H1 (cell line): ENCODE measurements at places on chromosomes 5 and 9. TPM values are rescaled to one million over a fixed set of nuclear protein-coding genes. Genes with fewer than 3 reads are reported as not detected.

FOXD4L4 gene
- not detected in 2 replicates for total RNA-seq

NEURL1B gene
- 5.7 and 6.1 TPM in 2 replicates for total RNA-seq

ORM1 gene
- not detected in 2 replicates for total RNA-seq

PCDHB12 gene
- 2.0 and 3.0 TPM in 2 replicates for total RNA-seq

PCDHGC4 gene
- total RNA-seq = 2.4 and 2.6 TPM in 2 replicates

C5orf63 gene
- 0.67 TPM in 1 of 2 replicates, not detected in the other for total RNA-seq

TTC33 gene
- 12.0 and 12.6 TPM in 2 replicates for total RNA-seq

EFNA5 gene
- 17.6 and 21.8 TPM in 2 replicates for total RNA-seq

SH3PXD2B gene
- 72.9 and 74.9 TPM in 2 replicates for total RNA-seq

EGFL7 gene
- 37.8 and 39.8 TPM in 2 replicates for total RNA-seq

DNA sequence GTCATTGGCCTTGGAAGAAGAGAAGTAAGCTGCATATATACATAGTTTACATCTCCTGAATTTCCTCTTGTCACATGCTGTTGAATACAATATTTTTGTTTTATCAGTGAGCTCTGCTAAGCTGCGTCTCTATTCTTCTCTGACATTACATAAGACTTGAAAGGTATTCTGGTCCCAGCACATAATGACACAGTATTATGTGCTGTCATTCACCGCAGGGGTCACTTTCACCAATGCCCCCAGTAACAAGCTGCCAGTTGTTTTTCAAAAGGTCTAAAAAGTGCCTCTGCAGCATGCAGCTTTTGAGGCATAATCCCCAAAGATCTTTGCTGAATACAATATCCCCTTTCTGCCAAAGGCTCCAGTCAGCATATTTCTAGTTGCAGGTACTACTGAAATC is 349.0 kb upstream of the FAM174A start:
- H3K36me3 ChIP-seq = no peaks in the 10 kb centered on the region
- no peak overlapping the region for H3K27ac ChIP-seq
- no peak for DNase-seq

GRCh38 chr9:135414293-135414692 is 65.3 kb upstream of the PPP1R26 start:
- H3K4me1 ChIP-seq = no peaks in the 10 kb centered on the region; the same call in 1 of the 2 replicates
- no peak overlapping the region for H3K4me3 ChIP-seq
- H3K27ac ChIP-seq = no peak overlapping the region
- H3K27me3 ChIP-seq = no peaks in the 10 kb centered on the region
- no peaks in the 10 kb centered on the region for H3K36me3 ChIP-seq

GRCh38 chr5:67543720-67544270 is 347.2 kb upstream of the CD180 start:
- no peaks in the 10 kb centered on the region for H3K36me3 ChIP-seq
- no peak for DNase-seq
- H3K4me3 ChIP-seq = no peak overlapping the region
- 0 out of 2 replicates have a peak, but pooled peaks cover 3% of the 10 kb centered on the region for H3K4me1 ChIP-seq

DNA sequence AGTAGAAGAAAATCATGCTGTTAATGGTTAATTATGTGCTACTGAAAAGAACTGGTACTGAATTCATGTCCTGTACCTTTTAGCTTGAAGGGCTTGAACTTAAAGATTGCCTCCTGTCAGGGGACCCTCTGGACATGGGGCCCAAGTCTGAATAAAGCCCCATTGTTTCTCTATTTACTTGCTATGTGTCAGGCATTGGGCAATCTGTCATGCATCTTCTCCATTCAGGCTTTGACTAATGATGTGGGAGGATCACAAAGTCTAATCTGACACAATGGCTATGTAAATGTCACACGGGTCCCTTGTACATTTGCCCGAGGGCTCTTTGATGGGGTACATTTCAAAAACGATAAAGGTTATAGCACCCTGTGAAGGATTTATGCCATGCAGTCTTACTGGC is 64.0 kb upstream of the TUSC1 start:
- DNase-seq = no peak
- no peaks in the 10 kb centered on the region for H3K36me3 ChIP-seq
- no peaks in the 10 kb centered on the region for H3K4me1 ChIP-seq
- H3K27ac ChIP-seq = no peak overlapping the region
- no peaks in the 10 kb centered on the region for H3K27me3 ChIP-seq

- H3K27ac ChIP-seq = no peak overlapping the region
- H3K4me1 ChIP-seq = no peaks in the 10 kb centered on the region
- DNase-seq = no peak
- H3K4me3 ChIP-seq = no peak overlapping the region
- no peaks in the 10 kb centered on the region for H3K36me3 ChIP-seq
These were observed 289.3 kb upstream of the TAS2R1 start for GRCh38 chr5:9919306-9920030.

GRCh38 chr5:111810112-111810511 is 53.1 kb upstream of the NREP start:
- no peak overlapping the region for H3K4me3 ChIP-seq
- H3K36me3 ChIP-seq = no peaks in the 10 kb centered on the region

GRCh38 chr5:14778792-14779070 is 92.8 kb downstream of the ANKH start:
- no peaks in the 10 kb centered on the region for H3K4me1 ChIP-seq
- H3K4me3 ChIP-seq = no peak overlapping the region
- H3K27ac ChIP-seq = no peak overlapping the region
- no peaks in the 10 kb centered on the region for H3K27me3 ChIP-seq
- no peaks in the 10 kb centered on the region for H3K36me3 ChIP-seq

GRCh38 chr5:173629628-173630027 is 13.2 kb upstream of the BOD1 start:
- no peak overlapping the region for H3K4me3 ChIP-seq
- H3K4me1 ChIP-seq = peaks cover 15% of the 10 kb centered on the region
- no peaks in the 10 kb centered on the region for H3K27me3 ChIP-seq
- no peaks in the 10 kb centered on the region for H3K36me3 ChIP-seq
- H3K27ac ChIP-seq = no peak overlapping the region

GRCh38 chr9:136538599-136539426 is 7.0 kb downstream of the NOTCH1 start:
- peaks cover 10% of the 10 kb centered on the region; the same call in 1 of the 2 replicates for H3K4me1 ChIP-seq
- no peak overlapping the region for H3K27ac ChIP-seq
- no peaks in the 10 kb centered on the region for H3K27me3 ChIP-seq
- no peak overlapping the region for H3K4me3 ChIP-seq
- peaks cover 7% of the 10 kb centered on the region; the same call in 1 of the 2 replicates for H3K36me3 ChIP-seq

- H3K4me3 ChIP-seq = no peak overlapping the region
- no peaks in the 10 kb centered on the region; the same call in 1 of the 2 replicates for H3K4me1 ChIP-seq
- no peaks in the 10 kb centered on the region for H3K36me3 ChIP-seq
- no peak for DNase-seq
These were observed 49.0 kb upstream of the POU5F2 start for GRCh38 chr5:93790401-93790800.

DNA sequence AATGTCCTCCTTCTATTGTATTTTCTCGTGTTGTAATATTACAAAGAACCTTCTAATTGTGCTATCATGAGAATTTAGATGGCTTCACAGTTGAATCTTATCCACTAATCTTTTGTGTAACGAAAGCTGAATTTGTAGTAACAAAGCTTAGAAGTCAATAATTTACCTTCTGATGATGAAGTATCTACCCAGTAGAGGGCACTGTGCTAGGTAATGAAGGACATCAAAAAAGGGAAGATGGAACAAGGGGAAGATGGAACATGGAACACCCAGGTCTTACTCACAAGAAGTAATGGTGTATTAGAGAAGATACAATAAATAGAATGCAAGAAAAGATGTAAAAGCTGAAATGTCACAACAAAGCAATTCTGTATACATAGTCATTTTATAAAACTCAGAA is 131.0 kb upstream of the CCNG1 start:
- 0 out of 2 replicates have a peak, but pooled peaks cover 1% of the 10 kb centered on the region for H3K4me1 ChIP-seq
- no peak for DNase-seq
- no peak overlapping the region for H3K4me3 ChIP-seq
- no peaks in the 10 kb centered on the region for H3K36me3 ChIP-seq
- no peaks in the 10 kb centered on the region for H3K27me3 ChIP-seq

GRCh38 chr5:133428072-133428660 is 184.2 kb downstream of the FSTL4 start:
- no peaks in the 10 kb centered on the region for H3K36me3 ChIP-seq
- H3K4me1 ChIP-seq = peaks cover 8% of the 10 kb centered on the region
- H3K27ac ChIP-seq = no peak overlapping the region
- no peak overlapping the region for H3K4me3 ChIP-seq
- peaks cover 2% of the 10 kb centered on the region for H3K27me3 ChIP-seq

DNA sequence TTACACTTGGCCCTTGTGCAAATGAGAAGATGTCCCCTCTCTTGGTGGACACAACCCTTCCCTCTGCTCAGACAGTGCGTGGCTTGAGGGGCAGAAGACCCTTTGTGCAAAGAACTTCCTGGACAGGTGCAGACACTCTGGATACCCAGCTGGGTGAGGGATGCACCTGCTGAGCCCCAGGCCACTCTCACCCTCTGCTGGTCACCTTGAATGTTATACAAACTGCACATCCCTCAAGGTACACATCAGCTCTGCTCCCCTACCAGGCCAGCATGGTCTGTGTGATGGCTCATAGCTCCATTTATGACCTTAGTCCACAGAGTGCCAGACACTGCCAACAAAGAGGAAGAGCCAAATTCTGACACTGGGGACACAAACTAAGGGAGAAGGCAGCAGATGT is 3.1 kb upstream of the DIRAS2 start:
- H3K27ac ChIP-seq = no peak overlapping the region
- H3K4me1 ChIP-seq = 0 out of 2 replicates have a peak, but pooled peaks cover 3% of the 10 kb centered on the region
- H3K27me3 ChIP-seq = peaks cover 6% of the 10 kb centered on the region
- no peaks in the 10 kb centered on the region for H3K36me3 ChIP-seq

DNA sequence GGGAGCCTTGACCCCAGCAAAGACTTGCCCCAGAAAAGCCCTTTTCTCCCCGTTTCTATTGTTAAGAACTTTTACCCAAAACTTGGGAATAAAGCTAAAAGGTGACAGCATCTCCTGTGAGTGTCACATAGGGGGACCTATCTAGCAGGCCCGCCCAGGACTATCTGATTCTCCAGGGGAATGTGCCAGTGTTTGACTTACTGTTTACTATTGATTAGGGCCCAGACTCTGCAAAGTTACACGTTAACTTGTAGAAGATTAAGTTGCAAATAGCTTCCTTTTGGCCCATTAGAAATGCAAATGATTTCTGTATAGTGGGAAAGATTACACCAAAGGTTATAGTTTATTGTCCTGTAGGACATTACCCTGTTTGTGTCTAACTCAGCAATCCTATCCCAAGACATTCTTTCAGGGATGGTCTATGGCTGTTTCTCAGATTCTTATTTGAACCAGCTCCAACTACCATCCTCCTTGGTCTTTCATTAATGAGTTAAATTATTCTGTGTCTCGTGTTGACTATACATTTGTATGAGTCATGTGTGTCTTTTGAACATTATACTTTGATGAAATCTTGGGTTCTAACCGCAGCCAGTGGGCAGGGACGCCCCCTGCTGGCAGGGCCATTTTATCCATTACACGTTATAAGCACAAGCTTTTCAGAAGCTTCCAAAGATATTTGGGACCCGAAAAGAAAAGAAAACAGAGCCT is 60.7 kb downstream of the HRH2 start:
- no peaks in the 10 kb centered on the region for H3K27me3 ChIP-seq
- DNase-seq = peak; percentile 82
- no peaks in the 10 kb centered on the region for H3K4me1 ChIP-seq
- no peak overlapping the region for H3K4me3 ChIP-seq
- H3K27ac ChIP-seq = no peak overlapping the region
